ENCODE measurements at places on chromosomes 3 and 15.

GRCh38 chr15:42474827-42475226, 16.1 kb downstream of the ZNF106 start:
- DNase-seq, result no peak

DNA sequence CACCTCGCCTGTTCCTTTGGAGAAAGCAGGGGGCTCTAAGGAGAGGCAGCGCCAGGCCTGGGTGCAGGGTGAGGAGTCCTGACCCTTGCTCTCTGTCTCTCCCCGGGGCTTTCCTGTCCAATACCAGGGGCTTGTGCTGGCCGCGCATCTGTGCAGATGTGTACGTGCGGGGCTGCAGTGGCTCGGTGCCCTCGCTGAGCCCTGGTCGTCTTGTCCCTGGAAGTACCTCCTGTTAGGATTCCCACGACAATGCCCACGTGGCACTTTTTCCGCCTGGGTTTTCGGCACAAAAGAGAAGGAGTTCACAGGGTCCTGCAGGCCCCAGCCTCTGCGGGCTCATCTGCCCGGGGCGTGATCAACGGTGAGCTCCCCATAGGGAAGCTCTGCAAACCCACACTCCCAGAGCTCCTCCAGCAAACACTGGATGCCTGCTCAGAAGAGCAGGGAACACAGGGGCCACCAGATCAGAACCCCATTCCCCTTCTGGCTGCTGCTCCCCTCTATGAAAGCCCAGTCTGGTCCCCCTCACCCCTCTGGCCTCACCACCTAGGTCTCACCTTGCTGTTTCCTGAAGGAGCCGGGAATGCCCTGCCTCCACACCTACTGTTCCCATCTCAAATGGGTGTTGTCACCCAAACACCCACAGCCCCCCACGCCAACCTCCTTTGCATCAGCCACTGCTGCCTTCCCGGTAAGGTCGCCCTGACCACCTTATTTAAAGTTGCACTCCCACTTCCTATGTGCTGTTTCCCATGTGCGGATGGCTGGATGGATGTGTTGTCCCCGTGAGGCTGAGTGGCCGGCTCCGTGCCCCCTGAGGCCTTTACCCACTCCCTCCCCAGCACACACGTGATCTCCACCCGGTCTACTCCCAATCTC, 62.6 kb upstream of the PRR20G start:
- DNase-seq, result no peak

DNA sequence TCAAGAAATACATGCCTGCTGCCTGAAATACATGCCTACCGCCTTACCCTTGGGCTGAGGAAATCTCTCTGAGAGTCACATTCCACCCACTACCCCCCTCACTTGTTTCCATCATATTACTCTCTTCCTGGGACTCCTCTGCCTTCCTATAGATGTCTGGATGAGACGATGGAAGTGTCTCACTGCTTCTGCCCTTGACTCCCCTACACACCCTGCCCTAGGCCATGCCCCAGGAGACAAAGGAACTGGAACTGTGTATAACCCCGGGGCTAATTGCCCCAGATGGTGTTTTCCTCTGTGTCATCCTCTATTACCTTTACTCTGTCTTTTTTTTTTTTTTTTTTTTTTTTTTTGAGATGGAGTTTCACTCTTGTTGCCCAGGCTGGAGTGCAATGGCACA, 102.0 kb downstream of the GTPBP8 start:
- DNase-seq, result no peak

DNA sequence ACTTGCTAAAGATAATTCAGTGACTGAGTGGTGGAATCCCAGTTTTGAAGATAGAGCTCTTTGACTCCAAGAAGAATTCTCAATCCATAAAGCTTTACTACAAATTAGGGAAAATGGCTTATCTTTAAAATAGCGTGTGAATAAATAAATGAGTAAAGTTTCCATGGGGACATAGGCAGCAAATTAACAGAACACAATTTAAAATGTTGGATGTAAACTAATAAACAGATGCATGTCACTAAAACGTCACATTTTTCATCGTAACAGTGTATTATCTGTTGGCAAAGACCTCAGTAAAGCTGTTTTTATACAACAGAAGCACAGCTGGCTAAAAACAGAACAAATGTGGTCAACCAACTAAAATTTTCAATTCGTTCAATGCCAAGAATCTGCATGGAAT, 913.9 kb upstream of the CFAP20DC start:
- no peak for DNase-seq

GRCh38 chr3:160395297-160395696, 3.7 kb downstream of the IFT80 start:
- peak; percentile 43 for DNase-seq

GRCh38 chr3:71247958-71248335, 335.6 kb downstream of the FOXP1 start:
- no peak for DNase-seq

DNA sequence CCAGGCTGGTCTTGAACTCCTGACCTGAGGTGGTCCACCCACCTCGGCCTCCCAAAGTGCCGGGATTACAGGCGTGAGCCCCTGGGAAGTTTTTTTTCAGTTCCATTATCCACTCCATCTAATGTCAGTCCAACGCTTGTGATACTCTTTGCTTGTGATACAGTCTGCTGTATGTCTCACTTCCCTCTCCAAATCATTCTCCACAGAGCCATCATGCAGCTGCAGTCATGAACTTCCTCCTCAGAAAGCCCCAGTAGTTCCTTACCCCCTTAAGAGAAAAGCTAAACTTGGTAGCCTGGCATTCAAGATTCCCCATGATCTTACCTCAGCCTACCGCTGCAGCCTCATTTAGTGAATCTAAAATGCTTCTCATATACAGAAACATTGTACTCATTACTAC, 2.3 kb downstream of the ARPC4 start:
- DNase-seq, result no peak

DNA sequence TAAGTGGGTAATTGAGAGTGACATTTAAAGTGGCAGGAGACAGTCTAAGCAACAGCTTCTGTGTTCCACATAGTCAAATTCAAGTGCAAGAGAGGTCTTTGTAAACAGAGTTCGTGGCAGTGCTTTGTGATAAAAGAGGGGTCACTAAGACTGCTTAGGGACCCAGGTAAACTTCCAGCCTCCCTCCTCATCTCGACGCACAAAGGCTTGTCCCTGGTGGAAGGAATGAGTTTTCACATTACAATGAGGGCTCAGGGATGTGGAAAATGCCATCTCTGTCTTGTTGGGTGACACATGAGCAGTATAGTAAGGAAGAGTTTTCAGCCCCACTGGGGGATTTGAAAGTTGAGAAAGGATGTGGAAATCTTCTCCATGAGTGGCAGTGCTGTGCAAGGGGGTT, 7.3 kb downstream of the GMNC start:
- no peak for DNase-seq

DNA sequence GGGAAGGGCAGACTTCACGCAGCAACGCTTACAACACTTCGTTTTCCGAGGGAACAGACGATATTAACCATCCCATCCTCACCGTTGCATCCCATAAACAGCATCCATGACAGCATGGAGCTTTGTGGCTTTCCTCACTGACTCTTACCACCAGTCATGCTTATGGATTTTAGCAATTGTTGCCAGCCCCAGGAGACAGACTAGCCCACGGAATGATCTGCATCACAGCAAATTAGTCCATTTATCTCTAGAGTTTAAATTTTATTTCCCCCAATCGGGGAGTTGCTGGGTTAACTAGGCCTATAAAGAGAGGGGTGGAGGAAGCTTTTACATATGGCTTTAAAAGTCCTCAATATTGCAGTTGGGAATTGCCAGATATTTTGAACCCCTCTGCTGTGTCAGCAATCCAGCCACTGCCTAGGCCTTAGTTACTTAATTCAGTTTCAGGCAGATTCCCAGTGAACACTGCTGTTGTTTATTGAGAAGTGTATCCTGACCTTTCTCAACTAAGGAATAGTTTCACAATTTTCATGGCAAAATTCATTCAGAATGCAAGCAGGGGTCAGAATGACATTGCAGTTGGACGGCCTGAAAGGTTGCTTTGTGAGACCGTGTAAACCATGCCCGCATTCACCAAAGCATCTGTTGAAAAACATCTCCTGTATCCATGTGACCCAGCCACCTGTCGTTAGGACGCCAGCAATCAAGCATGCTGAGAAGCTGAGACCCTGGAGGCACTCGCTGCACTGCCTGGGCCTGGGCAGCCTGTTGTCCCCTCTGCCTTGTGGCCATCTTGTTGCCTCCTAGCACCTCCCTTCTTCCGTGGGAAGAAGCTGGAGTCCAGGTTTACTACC, 397.4 kb upstream of the TPM1 start:
- DNase-seq, result peak; percentile 80

- DNase-seq, result no peak
Measured at GRCh38 chr3:144585953-144586352, 614.3 kb downstream of the DIPK2A start.

GRCh38 chr3:105553851-105554250, 187.1 kb downstream of the ALCAM start:
- DNase-seq, result peak; percentile 37

- no peak for DNase-seq
Measured at GRCh38 chr3:110149763-110150162, 812.4 kb upstream of the DPPA4 start.

DNA sequence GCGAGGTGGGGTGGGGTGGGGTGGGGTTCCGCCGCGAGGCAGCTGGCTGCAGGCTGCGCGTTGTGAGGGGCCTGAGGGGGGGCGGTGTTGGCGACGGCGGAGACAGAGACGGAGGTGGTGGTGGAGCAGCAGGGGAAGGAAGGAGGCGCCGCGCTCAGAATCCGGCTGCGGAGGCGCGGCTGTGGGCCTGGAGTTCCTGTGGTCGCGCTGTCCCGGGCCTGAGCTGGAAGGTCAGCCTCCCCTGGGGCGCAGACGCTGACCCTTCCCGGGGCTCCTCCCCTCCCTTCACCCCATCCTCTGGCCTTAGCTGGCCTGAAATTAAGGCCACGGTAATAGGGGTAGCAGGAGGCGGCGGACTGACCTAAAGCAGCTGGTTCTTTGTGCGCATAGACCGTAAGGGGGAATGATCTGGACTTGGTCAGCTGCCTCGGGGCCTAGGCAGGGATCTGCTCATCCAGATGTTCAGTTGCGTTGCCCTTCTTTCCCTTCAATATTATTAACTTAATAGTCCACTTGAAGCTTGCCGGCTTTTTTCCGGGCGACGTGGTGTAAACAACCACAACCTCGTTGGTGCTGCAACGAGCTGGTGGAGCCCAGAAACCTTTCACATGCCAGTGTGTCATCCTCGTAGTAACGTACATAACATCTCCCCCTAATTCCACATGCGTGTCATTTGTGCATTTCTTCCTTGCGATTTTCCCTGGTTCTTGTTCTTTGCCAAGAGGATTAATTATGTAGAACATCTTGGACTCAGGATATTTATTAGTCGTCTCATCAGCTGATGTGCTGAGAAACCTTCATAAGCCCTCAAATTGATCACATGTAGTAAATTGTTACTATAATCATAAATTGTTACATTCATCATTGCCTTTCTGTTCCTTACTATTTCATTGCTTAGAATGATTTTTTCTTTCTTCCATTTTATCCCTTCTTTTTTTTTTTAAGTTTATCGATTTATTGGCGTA, 626 bp downstream of the SEC62 start:
- DNase-seq, result peak; percentile 82

- no peak for DNase-seq
Measured at GRCh38 chr15:95503640-95504225, 826.8 kb upstream of the NR2F2 start.

DNA sequence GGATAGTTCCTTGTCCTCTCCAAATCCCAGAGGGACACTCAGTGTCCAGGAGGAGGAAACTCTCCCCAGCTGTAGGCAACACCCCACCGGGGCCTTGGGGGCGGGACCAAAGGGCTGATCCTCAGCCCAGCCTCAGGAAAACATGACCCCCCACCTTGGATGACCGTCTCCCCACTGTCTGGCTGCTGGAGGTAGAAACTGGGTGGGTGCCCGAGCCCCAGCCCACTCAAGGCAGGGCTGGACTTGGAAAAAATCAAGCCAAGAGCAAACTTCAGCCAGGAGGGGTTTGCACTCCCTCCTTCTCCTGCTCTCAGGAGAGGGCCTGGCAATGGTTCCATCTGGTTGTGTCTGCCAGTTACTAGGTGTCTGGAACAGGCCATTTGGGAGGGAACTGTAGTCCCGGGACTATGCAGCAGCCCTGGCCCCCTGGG, 3.6 kb upstream of the RASL12 start:
- DNase-seq, result no peak

- DNase-seq, result no peak
Measured at GRCh38 chr3:11565932-11566331, 77.8 kb downstream of the VGLL4 start.

- no peak for DNase-seq
Measured at GRCh38 chr15:60020736-60021135, 16.6 kb downstream of the FOXB1 start.

DNA sequence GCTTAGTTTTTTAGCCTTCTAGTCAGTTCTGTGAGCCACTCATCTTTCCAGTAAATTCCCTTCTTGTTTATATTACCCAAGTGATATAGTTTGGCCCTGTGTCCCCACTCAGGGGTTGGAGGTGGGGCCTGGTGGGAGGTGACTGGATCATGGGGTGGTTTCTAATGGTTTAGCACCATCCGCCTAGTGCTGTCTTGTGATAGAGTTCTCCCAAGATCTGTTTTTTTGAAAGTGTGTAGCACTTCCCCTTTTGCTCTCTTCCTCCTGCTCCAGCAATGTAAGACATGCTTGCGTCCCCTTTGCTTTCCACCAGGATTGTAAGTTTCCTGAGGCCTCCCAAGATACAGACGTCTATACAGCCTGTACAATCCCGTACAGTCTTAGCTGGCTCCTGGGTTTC, 53.7 kb upstream of the INO80 start:
- DNase-seq, result no peak

DNA sequence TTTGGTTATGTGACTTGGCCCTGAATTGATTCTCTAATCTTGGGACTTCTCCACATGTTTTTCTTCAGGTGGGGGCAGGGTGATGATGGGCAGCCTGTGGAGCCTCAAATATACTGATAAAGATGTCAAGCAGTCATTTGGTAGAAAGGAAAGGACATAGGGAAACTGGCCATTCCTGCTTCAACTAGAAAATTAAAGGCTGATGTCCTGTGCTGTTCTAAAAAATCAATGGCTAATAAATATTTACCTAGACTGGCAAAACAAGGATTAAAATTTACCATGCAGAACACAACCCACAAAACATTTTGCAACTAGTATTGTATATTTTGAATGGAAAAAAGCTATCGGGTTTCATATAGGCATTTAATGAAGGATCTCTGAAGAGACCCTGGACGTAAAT, 133.7 kb downstream of the GADL1 start:
- no peak for DNase-seq

DNA sequence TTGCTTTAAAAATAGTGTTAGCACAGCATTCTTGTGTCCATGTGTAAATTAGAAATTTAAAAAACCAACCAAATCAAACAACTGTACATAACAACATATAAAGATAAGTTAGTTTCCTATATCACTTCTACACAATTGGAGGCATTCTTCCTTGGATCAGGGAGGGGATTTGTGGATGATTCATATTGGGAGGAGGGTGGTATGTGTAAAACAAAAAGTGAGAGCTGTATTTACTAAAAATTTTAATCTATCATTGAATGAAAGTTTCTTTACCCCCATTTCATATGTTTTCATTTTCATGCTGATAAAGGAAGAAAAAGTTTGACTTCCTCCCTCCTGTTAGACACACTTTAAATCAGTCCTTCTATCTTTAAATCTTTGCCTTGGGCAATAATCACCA, 325.0 kb downstream of the SATB1 start:
- DNase-seq, result no peak

GRCh38 chr3:59545374-59545773, 495.5 kb upstream of the CFAP20DC start:
- DNase-seq, result no peak

All from myocyte (in vitro differentiated cells).